ENCODE measurements at places on chromosomes 3 and 15. TPM values are rescaled to one million over a fixed set of nuclear protein-coding genes. Genes with fewer than 3 reads are reported as not detected.
A peak's percentile ranks its signal among the peaks of the same experiment; 100 is the strongest.

DNA sequence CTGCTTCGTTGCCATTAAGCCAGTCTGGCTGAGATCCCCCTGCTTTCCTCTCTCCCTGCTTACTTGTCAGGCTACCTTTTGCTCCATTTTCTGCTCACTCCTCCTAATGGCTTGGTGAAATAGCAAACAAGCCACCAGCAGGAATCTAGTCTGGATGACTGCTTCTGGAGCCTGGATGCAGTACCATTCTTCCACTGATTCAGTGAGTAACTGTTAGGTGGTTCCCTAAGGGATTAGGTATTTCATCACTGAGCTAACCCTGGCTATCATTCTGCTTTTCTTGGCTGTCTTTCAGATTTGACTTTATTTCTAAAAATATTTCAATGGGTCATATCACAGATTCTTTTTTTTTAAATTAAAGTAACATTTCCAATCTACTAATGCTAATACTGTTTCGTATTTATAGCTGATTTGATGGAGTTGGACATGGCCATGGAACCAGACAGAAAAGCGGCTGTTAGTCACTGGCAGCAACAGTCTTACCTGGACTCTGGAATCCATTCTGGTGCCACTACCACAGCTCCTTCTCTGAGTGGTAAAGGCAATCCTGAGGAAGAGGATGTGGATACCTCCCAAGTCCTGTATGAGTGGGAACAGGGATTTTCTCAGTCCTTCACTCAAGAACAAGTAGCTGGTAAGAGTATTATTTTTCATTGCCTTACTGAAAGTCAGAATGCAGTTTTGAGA, 25.0 kb downstream of the CTNNB1 start:
- DNase-seq: no peak

DNA sequence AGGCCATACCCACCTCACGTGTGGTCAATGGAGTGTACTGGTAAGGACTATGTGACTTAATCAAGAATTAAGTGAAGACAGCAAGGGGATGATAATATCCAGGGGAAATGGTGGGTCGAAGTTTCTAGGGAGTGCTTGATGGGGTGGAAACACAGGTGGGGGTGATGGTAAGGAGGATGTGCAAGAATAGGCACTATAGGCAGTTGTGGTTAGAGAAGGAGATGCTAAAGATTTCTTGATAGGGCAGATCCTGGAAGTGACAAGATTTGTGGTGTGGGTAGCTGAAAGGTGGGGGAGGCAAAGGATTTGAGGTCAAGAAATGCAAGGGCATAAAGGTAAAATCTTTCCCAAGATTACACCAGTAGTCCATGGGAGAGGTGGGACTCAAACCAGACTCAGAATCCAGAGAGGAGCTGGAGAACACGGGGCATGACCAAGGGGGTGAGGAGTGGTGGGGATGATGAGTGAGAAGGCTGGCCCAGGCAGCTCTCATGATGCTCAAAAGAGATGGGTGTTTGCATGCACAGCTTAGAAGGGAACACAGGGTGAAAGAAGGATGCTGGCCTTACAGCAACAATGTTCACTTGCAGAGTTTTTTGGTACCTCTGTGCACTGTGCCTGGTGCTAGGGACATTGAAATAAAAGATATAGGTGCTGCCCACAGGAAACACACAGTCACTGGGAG, 78.4 kb downstream of the CCR1 start:
- no peak for DNase-seq

GRCh38 chr3:57080171-57080570, 19.7 kb downstream of the SPATA12 start:
- DNase-seq: no peak

DNA sequence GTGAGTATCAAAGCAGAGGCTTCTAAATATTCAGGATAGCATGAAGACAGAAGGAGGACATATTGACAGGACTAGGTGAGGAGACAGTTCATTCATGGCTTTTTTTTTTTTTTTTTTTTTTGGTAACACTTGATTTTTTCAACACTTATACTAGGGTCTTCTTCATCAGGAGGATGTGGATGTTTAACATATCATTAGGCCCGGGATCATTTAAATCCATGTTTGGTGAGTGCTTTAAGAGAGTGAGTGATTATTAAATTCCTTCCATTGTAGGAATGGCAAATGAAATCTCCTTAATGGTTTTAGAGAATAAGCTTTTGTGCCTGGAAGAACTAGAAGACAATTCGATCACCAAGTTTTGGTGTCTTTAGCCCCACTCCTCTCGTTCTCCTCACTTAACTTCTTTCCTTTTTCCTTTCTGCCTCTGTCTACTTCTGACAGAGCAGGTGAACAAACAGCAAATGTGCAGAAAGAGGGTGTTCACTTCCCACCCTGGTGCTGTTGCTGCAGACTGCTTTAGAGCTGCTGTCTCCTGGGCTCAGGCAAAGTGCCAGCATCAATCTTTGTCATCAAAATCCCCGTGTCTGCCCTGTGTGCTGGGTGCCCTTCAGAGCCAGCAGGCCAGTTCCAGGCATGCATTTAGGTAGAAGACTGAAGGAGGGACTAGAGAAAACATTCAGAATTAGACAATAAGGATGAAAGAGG, 35.6 kb upstream of the RAB11A start:
- no peak for DNase-seq

GRCh38 chr3:177426878-177427495, 229.7 kb upstream of the TBL1XR1 start:
- no peak for DNase-seq

DNA sequence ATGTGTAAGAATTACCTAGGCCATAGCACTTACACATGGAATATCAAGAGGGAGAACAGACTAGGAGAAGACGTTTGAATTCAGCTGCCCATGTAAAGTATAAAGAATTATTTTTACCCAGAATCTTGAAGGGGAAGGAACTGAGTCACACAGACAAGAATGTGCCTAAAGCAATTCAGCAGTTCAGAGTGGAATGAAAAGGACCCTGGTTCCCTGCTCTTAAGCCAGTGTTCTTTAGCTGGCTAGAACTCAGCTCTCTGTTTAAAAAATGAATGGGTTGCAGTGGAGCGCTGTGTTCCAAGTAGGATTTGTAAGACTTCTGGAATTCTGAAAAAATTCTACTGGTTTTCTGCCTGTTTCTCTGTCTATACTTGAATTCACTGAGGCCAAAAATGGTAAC, 440.2 kb downstream of the LPP start:
- DNase-seq: no peak

DNA sequence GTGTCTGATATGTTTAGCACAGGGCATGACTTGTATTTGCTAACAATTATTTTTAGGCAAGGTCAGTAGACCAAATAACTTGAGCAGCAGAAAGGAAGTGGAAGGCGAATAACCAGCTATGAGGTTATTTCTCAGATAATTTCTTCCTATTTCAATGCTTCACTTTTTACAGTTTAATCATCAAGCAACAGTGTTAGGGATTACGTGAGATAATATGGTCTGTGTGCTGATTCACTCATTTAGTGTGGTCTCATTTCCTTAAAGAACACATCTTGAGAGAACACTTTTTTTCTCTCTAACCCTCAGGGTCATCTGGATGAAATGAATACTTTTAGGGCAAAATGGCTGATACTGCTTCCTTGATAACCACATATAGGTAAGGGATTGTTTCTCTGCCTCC, 126.0 kb upstream of the CCNL1 start:
- no peak for DNase-seq

DNA sequence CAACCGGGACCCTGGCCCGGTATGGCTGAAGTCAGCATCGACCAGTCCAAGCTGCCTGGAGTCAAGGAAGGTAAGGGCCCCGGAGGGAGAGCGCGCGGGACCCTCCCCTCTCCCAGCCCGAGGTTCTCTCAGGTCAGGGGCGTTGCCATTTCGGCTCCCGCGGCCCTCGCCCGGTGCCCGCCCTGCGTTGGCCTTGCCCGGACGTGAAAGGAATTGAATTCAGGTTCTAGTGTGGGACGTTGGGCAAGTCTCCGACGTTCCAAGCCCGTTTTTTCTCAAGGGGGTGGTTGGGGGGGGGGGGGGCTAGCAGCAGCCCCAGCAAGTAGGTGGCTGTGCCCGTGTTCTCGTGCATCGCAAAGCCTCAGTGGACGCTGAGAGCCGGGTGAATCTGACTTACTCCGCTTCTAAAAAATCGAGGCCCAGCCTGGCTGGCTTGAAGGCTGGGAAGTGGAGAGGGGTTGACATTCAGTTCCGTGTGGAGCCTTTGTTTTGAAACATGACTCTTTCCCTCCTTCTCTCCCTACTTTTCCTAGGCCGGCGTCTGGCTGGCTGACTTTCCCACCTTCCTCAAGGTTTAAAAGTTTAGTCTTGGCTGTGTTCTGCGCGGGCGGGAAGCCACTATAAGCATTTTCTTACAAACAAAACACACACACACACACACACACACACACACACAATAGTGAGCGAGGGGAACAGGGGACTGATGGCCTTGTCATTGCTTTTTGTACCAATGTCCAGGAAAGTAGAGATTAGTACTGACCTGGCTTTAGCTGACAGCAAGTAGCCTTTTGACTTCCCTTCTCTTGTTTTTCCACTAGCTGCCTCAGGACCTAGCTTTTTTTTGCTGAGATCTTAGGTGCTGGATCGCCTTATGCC, at the start of gene UTS2B:
Gene UTS2B (minus strand): TSS at position 873 of the 876 bp plus-strand sequence. CDS start 48,337 bp downstream, outside the sequence.
- peak; percentile 64 for DNase-seq

DNA sequence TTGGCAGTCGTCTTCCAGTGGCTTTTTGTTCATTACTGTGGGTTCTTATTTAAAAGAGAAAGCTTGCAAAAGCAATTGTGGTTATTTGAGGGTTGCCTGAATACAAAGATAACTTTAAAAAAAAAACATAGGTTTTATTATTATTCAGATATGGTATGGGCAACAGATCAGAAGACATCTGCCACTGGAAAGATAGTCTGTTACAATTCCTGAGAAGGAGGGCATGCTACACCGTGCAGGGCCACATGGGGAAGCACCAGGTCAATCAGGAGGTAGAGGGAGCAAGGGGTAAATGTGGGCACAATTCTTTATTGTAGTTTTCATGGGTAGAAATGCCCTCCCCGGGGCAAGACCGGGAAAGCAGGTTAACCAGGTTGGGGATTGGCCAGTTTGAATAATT, 46.5 kb downstream of the BBS4 start:
- no peak for DNase-seq

DNA sequence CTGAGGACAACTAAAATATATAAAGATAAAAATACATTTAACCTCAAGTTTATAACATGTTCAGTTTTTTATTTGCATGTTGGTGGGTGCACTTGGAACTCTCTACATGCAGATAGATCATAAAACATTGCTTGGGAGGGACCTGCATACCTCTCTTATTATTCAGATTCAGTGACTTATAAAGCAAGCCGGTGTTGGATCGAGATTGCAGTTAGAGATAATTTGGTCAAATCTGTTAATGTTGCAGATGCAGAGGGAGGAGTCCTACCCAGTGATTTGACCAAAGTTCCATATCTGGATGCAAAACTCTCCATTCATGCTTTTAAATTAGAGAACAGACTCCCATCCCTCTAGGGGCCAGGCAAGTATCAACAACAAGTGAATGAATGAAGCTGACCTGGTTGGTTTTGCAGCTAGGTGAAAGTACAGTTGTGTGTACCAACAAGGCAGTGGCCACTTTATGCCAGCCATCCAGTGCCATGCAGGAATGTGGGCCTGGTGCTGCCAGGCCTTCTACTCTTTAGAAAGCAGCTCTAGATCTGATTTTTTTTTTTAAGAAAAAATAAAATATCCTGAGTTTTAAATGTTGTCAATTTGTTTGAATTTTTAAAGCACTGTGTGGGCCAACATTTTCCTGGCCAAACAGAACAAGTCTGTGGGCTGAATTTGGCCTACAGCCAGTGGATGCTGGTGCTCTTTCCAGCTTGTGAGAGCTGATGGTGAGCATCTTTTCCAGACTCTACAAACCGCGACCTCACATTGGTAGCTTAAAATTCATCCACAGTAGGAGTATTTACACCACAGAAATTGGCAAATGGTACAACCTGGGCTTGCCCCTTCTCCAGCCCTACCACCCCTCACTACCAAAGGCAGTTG, 12.3 kb downstream of the CDIN1 start:
- DNase-seq: no peak

- DNase-seq: no peak
These were observed 114.2 kb downstream of the KLF13 start for GRCh38 chr15:31440754-31441311.

- DNase-seq: no peak
These were observed 24.4 kb upstream of the RAP2B start for GRCh38 chr3:153137626-153138025.

DNA sequence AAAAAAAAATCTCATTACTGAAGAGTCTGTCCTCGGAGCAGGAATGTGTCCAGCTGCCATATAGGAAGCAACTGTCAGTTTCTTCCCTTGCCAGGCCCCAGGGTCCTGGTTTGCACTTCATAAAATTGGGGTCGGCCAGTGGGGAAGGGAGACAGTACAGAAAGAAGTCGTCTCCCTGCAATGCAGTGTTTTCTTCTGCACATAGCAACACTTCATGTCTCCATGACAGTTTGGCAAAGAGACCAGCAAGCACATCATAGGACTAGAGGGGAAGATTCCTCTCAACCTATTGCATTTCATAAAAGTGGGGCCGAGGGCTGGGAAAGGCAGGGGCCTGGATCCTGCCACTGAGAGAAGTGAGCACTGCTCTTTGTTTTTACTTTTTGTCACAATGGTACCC, 138.2 kb upstream of the HACD2 start:
- no peak for DNase-seq

- DNase-seq: no peak
These were observed 77.8 kb downstream of the IL20RB start for GRCh38 chr3:137035631-137036030.

- DNase-seq: no peak
These were observed 63.4 kb downstream of the ESYT3 start for GRCh38 chr3:138497851-138498250.

- DNase-seq: no peak
These were observed 139.4 kb downstream of the SLCO3A1 start for GRCh38 chr15:91992945-91993344.

GRCh38 chr3:133949438-133949837, 53.8 kb upstream of the RAB6B start:
- no peak for DNase-seq

DNA sequence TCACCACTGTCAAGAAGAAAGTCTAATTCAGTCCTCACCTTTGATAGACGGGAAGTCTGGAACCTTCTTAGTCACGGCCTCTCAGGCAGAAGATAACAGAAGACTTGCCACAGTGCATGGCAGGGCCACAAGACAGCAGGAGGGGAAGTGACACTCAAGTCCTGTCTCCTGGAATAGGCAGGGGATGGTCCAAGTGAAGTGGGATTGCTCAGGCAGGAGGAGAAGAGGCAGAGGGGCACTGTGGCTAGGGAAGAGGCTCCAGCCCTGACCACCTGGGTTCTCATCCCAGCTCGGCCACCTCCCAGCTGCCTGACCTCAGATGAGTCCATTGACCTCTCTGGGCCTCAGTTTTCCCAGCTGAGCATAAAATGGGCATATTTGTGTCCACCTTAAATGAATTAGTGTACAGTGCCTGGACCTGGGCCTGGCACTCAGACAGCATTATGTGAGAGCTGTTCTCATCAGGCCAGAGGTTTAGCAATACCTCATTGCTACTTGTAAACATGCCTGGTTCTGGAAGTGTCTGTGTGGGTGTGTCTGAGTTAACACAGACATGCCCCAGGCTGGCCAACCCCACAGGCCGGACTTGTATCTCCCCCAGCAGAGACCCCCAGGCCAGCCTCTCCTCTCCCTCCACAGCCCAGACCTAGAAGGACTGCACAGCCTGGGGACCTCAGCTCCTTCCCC, 11.5 kb upstream of the PCSK6 start:
- DNase-seq: no peak

The ZPLD1 gene
- polyA plus RNA-seq: 0.49 TPM

The ATG3 gene
- 49.1 TPM for polyA plus RNA-seq

The NMNAT3 gene
- polyA plus RNA-seq: 10.0 TPM

The DNASE1L3 gene
- polyA plus RNA-seq: 5.5 TPM

The FBXW12 gene
- 0.24 TPM for polyA plus RNA-seq

The NR2F2 gene
- 409 TPM for polyA plus RNA-seq

The MESP2 gene
- 0.34 TPM for polyA plus RNA-seq

The OCA2 gene
- polyA plus RNA-seq: 8.0 TPM

The FSTL1 gene
- 615 TPM for polyA plus RNA-seq

The PTPRG gene
- 81.8 TPM for polyA plus RNA-seq

The MCF2L2 gene
- 0.61 TPM for polyA plus RNA-seq

The TMEM212 gene
- 0.35 TPM for polyA plus RNA-seq

The GLDN gene
- polyA plus RNA-seq: 0.35 TPM
